NCI-H1092 (cell line): ENCODE measurements at places on chromosomes 3 and 15.

GRCh38 chr3:53337167-53337940 is 10.0 kb downstream of the DCP1A start:
- no peak for DNase-seq

DNA sequence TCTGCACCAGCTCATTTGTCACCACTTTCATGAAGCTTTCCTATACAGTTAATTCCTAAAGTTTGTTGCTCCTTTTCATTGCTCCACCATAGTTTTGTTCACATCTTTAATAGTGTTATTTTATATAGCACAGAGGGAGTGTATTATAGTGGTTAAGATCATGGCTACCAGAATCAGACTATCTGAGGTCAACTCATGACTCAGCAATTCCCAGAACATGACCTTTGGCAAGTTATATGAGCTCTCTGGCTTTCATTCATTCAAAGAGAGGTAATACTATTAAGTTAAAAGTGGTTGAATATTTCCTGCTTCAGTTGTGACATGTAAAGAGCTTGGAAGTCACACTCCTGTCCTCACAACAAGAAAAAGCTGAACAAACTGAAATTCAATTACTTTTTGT is 1073.5 kb downstream of the NAALADL2 start:
- DNase-seq = no peak

DNA sequence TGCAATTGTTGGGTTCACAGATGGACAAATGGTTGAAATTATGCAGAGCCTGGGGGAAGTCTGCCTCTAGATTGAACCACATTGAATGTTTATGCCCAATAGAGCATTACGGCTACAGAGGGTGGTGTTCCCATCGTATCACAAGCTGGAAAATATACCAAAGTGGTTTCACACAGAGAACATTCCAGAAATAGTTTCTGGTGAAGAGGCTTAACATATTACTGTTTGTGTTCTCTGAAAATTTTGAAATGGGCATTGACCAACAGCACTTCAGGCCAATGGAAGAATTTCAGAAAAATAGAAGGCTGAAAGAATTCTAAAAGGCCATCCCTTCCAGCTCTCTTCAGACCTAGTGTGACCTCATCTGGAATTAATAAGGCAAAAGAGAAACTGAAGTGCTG is 203.9 kb downstream of the NEK10 start:
- no peak for DNase-seq

GRCh38 chr3:188760408-188760807 is 411.4 kb upstream of the TPRG1 start:
- DNase-seq = no peak

DNA sequence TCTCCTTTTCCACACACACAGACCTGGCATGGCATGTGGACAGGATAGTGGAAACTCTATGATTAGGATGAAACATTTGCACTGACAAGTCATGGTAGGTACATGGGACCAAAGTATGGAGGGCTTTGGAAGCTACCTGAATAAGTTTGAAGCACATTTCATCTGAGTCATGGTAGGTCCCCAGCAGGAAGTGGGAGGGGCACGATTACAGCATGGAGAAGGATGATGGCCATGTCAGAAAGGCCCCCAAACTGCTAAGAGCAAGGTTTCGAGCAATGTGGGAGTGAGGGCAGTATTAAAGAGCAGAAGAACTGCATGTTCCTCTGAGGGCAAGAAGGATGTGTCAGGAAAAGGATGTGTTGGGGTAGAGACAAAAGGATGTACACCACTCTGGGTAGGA is 51.5 kb upstream of the CSTA start:
- DNase-seq = no peak

- no peak for DNase-seq
These were observed 88.3 kb upstream of the ACP3 start for GRCh38 chr3:132228923-132229322.

GRCh38 chr3:133882986-133883586 is 12.6 kb downstream of the RAB6B start:
- DNase-seq = no peak

DNA sequence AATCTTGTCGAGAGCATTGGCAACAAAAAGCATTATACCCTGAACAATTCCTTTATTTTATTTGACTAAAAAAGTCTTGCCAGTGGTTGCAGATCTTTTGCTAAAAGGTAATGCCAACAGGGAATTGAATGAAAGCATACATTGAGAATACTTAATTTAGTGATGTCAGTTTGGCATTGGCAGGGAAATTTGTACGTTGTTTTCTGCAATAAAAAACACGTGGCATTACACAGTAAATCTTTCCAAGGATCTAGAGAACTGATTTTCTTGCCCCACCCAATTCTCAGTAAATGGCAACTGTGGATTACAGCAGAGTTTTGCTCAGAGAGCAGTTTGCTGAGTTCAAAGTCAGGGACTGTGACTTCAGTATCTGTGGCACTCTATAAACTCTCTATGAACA is 38.3 kb upstream of the IGSF10 start:
- no peak for DNase-seq

DNA sequence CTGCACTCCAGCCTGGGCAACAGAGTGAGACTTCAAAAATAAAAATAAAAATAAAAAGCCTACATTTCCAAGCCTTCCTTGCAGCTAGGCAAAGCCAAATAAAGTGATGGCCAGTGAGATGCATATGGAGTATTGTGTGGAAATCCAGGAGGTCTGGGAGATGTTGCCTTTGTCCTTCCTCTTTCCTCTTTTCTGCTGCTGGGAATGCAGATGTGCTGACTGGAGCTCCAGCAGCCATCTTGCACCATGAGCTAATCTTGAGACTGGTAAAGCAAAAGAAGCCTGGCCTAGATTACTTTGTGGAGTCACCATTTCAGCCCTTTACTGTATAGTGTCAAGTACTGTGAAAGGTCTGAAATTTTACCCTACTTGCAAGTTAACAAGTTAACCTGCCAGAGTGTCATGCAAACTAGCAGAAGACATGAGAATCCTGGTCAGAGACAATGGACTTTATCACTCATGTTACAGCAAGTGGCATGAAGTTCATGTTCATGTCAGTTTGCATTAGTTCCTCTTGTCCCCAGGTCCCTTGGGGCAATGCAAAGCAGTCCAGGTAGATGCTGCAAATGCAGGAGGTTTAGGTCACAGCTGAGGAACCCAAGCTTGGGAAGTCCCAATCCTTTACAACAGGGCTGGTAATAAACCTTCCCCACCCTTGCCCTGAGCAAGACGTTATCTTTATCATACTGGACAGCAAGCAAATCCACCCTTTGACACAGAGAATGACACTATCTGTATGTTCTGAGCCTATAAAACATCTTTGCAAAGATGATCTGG is 103.1 kb downstream of the TLE3 start:
- no peak for DNase-seq

DNA sequence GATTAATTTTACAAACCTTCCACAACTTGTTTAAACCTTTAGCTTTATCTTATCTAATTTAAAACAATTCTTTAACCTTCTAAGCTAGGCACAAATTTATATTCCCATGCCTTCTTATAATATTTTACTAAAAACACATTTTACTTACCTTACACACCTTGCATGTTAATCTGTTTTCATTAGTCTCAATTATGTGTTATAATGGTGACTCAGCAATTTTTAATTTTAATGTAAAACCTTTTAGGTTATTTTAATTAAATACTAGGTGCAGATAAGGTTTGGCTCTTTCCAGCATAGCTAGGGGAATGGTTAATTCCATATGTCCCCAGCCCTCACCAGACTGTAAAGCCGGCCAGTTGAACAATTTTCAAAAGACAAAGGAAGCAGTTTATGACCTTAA is 264.6 kb upstream of the SGO1 start:
- DNase-seq = no peak

DNA sequence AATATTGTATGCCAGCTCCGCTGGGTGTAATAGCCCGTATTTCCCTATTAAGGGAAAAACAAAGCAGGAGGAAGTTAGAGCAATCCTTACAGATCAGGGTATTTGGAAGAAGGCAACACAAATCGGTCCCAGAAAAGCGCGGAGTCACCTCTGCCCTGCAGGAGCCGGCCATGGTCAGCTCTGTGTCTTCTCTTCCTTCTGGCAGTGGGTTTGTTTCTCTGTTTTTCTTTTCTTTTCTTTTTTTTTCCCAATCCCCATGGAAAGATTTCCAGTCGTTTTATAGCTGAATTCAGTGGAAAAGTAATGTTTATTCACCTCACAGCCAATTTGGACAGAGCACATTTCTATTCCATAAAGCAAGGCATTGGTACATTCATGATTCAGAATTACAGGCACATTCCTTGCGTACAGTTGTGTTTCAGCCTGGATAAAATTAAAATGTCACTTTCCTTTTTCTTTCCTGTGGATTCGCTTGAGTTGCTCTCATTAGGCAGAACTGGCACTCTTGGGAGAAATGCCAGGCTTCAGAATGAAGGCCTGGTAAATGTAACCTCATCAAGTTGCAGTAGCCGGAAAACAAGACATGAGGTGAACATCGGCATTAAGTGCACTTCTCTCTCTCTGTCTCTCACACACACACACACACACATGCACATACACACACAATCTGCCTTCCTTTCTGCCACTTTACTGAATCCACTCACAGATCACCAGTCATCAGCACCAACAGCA is 204.5 kb upstream of the UBE2E1 start:
- DNase-seq = no peak

GRCh38 chr3:136070953-136071949 is 105.7 kb downstream of the PPP2R3A start:
- DNase-seq = no peak

- no peak for DNase-seq
These were observed 105.4 kb upstream of the SPRED1 start for GRCh38 chr15:38147246-38147645.

DNA sequence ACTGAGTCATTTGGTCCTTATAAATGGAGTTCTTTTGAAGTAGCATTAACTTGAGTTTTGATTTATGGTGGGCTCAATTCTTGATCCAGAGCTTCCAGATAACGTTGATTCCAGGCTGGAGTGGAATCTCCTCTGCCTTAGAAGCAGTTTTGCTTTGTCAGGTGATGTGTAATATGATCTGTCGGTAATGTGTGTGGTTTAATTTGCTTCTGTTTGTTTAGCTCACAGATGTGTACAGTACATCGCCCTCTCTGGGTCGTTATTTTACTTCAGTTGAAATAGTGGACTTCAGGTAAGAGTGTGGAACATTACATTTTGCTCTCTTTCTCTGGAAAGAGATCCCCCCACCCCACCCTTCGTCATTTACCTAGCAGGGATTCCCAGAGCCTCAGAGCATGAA is 23.1 kb downstream of the C3orf52 start:
- no peak for DNase-seq

- no peak for DNase-seq
These were observed 18.5 kb downstream of the ABHD6 start for GRCh38 chr3:58256061-58256460.

GRCh38 chr3:48962939-48963338 is 27.1 kb upstream of the P4HTM start:
- no peak for DNase-seq

DNA sequence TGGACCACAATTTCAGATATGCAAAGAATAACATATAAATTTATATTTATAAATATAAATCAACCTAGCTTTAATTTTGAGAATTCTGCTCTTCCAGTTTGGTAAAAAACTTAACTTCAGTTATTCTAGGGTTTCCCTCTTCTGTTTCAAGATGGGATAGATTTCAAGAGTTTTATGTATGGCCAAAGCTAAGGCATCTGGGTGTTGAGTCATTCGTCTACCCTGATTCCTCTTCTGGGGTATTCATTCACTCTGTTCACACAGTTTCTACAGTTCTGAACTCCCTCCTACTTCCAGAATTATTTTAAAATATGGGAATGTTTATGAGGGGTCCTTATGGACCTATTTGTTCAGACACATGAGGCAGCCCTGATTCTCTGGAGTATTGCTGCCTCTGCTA is 4.2 kb upstream of the FGF7 start:
- no peak for DNase-seq

DNA sequence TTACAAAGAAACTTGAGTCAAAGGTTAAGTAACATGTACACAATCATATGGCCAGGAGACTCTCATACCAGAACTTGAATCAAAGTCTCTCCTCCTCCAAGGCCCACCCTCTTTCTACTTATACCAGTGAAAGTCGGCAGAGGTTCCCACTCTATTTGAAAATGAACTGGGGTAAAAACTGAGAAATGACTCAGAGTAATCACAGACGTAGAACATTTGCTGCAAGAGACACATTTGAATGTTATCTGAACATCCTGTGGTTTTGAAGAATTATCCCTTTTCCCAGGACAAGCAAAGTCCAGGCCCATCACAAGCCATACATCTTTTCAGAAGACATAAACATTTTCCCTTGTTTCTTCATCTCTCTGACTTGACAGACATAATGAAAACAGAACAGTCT is 55.8 kb downstream of the SHOX2 start:
- DNase-seq = no peak

DNA sequence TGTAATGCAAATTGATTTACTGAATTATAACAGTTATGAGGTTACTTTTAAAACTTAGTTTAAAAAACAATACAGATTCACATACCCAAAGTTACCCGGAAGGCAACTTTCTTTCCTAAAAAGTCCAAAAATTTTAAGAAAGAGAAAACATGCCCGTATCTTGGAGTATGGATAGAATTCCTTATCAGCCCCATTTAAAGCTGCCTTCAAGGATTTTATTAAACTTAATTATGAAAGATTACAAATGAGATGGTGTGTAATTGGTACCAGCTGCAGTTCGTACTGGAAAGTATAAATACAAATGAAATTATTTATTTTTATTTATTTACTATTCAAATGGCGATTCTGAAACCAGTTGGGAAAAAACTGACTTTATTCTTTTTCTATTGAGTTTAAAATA is 39.4 kb downstream of the SATB1 start:
- no peak for DNase-seq

GRCh38 chr3:29644261-29644660 is 363.4 kb downstream of the RBMS3 start:
- DNase-seq = no peak

GRCh38 chr3:124862006-124862405 is 25.2 kb downstream of the ITGB5 start:
- DNase-seq = no peak

DNA sequence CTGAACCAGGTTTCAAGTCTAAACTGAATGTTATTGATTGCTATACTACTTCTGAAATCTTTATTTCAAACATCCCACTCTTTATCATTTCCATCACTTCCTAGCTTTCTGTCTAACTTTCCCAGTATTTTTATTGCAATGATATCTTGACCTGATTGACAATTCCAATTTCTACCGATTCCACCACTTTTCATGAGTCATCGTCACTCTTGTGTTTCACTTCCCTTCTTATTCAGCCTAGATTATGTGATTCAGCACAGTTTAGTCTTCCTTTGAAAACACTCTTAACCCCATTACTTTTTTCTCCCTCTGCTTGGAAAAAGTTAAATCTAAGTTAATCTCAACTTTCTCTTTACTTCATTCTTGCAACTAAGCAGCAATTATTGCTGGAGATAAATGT is 62.6 kb downstream of the SLC7A14 start:
- DNase-seq = no peak

GRCh38 chr15:53454535-53454842 is 305.0 kb downstream of the WDR72 start:
- DNase-seq = no peak

DNA sequence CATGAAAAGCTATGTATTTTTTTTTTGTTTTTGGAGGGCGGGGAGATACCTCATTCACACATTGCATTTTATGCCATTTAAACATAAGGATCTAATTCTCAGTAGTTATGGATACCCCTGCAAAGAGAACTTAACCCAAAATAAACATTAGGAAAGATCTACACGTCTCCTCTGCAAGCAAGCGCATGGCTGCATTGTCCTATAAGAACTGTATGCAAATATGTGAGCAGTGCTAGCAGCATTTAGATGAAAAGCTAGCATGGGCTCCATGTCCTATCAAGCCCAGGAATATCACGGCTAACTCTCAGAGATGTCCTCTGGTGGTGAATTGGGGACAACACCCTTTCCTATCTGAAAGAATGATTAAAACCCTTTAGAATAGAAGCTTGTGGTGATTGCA is 292.8 kb downstream of the MEX3B start:
- DNase-seq = peak; percentile 31

- no peak for DNase-seq
These were observed 33.8 kb downstream of the MBNL1 start for GRCh38 chr3:152302521-152303021.
